GOT3 (cell line): ENCODE measurements at places on chromosomes 5 and 9.

DNA sequence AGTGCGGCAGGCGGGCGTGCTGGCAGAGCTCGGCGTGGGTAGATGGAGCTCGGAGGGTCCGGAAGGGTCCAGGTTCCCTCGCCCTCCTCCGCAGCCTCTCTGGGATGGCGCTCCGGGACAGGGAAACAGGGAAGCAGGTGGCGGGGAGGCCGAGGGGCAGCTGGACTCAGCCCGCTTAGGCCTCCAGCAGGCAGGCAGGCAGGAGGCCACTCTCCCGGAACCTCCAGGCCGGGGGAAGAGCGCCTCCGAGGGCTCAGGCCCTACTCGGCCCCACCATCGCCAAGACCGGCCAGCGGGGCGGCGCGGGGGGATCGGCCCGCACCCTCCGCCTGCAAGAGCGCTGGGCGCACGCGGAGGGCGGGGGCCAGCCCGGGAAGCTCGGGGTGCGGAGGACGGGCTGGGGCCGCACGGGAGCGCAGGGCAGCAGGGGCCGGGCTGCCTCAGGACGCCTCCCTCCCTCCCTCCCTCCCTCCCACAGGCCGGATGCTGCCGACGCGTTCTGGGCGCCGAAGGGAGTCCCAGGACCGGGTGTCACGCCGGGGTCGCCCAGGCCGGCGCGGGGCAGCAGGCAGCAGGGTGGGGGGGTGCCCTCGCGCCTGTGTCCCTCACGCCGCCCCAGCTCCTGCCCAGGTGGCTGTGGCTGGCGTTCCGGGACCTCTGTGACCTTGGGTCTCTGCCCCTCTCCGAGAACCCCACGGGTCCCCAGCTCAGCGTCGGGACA lies 977 bp downstream of the MGAT4B start:
- no peak for DNase-seq

DNA sequence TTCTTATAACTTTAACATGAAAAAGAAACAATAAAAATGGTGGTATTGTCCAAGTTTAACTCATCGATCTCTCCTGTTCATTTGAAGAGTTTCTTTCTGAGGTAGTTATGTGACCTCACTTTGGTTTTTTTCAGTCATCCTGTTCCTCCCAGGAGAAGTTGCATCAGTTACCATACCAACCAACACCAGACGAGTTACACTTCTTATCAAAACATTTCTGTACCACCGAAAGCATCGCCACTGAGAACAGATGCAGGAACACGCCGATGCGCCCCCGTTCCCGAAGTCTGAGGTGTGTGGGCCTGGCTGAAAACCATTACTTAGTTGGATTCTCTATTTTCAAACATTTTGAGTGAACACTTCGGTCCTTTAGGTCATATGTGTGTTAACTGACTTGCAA lies 96.3 kb downstream of the CD180 start:
- DNase-seq, result no peak

GRCh38 chr5:147813696-147814095 lies 17.8 kb downstream of the SPINK1 start:
- no peak for DNase-seq

- no peak for DNase-seq
These were observed 114.0 kb downstream of the ADAMTSL1 start for GRCh38 chr9:18588002-18588401.

DNA sequence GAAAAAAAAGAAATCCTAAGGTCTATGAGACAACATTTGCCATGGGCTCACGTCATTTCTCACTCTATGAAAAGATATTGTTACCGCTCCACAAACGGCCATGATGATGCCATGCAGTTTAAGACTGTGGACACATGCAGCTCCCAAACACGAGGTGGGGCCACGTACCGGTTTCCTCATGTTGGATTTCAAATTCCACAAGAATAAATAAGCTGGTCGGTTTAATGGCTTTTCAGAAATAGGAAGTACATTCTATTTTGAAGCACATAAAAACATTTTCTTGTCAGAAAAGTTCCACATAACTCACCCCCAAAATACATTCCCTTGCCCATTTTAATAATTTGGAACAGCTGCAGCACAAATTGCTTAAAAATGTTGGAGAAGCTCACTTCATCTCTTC lies 130.6 kb downstream of the MYO10 start:
- no peak for DNase-seq

DNA sequence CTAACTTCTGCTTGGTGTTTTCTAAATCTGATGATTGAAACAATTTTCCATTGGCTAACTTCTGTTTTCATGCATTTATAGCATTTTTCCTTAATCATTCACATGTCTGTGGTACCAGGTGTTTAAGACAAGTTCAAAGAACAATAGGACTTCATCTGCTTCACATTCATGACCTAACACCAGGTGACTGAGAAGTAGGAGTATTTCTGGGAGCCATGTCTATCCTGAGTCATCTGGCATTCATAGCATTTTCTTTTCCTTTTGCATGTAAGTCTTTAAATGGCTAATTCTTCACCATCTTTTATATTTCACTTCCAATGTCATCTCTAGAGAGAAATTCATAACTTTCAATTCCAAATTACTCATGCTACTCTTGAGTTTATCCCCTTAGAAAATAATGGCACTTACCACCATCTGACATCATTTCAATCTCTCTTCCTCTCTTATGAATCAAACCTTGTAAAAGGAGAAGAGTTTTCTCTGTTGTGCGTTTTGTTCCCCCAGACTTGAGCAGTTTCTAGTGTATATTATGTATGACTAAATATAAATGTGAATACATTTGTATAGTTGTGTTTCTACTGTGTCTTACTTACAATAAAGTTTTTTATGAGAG lies 1196.1 kb upstream of the CDH9 start:
- no peak for DNase-seq

DNA sequence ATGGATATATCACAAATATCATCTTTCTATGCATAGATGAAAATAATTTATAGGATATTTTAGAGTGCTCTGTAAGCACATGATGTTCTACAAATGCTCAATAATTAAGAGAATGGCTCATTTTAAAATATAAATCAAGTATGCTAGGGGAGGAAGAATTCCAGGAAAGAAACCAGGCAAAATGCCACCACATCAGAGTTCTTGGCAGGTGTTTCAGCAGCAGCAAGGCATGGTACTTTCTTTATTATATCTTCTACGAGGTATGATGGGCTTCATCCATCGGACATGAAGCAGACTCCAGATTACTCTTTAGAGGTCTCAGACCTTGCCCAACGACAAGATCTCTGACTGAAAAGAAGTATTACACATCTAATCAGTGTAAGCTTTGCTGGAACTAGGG lies 316.3 kb upstream of the ARRDC3 start:
- no peak for DNase-seq

DNA sequence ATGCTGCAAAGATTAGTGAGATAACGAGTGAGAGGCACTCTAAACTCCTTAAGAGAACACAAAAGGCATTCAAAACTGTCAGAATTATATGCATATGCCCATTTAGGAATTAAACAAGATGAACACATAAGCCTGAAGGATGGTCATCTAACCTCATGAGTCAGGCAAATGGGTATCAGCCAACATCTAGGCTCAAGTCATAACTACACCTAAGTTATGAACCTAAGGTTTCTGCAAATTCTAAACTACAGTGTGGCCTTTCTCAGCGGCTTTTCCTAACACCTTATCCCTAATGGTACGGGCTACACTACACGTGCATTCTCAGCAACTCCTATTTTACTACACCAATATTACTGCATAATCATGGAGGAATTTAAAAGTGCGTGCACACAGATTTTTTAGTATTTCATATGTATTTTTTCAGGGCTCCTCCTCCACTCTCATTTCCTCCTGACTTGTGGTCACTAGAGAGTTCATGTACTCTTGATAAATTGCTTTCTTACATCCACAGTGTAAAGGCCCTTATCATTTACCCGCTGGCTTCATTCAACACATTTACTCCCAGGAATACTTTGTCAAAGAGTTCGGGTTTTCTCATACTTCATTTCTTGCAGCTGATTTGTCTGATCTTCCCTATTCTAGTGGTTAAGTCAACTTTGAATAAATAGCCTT lies 316.5 kb downstream of the BNC2 start:
- DNase-seq, result no peak
